ENCODE measurements at places on chromosomes 2 and 18.

- no peak for DNase-seq
These were observed 265.8 kb upstream of the ID2 start for GRCh38 chr2:8416001-8416571.

DNA sequence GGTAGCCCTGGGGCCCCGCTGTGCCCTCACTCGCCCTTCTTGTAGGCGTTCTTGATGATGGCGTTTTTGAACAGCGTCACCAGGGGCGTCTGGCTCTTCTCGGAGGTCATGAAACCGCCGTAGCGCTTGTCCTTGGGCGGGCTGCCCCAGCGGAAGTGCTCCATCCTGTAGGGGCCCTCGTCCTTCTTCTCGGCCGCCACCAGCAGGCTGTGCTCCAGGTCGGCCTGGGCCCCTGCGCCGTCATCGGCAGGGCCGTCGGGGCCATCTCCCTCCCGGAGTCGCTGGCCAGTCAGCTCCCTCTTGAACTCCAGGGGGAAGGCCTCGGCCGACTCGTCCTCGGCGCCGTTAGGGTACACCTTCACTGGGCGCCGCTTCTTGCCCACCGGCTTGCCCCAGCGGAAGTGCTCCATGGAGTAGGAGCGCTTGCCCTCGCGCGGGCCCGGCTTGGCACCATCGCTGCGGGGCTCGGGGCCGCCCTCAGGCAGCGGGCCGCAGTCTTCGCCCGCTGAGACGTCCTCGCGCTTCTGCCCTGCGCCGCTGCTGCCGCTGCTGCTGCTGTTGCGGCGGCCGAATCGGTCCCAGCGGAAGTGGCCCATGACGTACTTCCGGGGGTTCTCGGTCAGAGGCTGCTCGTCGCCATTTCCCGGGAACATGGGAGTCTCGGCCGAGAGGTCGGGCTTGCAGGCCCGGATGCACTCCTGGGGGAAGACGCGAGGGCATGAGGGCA, 7.2 kb downstream of the POMC start:
- peak; percentile 71 for DNase-seq

DNA sequence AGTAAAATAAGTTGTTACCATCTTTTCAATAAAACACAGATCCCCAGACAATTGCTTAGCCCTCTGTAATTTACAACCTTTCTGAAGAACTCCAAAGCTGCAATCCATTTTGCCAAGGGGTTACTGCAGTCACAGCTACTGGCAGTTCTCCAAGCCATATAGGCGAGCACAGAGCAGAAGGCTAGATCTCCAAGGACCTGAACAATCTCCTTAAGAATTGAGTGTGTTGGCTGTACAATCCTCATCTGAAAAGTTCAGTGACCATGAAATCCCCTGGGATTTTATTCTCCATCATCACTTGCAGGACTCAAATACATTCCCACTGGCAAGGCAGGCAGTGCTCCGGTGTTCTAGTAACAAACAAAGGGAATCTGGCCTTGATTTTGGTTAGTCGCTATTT, 103.9 kb upstream of the LRP1B start:
- no peak for DNase-seq

- no peak for DNase-seq
These were observed 21.7 kb upstream of the ZNF385B start for GRCh38 chr2:179882851-179883806.

DNA sequence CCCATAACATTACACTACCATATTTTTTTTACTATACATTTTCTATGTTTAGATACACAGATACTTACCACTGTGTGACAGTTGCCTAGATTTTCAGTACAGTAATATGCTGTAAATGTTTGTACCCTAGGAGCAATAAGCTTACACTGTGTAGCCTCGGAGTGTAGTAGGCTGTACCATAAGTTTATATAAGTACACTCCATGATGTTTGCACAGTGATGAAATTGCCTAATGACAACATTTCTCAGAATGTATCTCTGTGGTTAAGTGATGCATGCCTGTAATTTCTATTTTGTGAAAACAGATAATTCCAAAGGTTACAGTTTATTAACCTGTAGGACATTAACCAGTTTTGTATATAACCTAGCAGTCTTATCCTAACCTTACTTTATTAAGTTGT, 128.1 kb upstream of the RBMS1 start:
- DNase-seq = no peak

DNA sequence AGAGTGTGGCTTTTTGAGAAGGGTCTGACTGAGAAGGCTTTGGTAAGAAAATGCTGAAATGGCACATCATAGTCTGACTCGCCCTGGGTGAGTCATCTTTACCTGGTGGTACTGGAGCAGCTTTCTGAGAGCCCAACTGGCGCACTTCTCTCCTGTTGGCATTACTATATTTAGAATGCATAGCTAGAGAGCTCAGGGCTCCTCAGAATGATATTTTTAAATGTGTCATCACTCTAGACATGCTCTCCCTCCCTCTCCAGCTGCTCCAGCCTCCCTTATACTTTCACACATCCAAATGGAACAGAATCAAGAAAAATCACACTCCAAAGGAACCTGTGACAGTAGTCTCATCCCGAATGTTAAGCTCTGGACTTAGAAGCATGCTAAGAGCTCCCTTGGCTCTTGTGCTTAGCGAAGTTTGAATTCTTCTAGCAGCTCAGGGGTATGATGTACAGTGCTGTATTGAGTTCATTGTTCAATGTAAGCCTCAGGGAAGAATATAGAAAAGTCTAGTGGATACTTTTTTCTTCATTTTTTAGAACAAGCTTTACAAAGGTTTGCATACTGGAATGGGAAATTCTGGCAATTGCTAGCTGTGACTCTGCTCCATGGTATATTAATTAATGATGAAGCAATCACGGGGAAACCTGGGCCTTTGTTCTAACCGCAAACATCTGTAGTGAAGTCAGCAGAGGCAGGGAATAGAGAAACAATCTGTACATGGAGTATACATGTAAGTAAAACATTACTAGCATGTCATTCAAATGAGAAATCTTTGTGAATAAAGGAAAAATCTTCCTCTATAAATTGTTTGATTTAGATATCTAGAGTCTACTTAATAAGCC, 751.2 kb upstream of the NRXN1 start:
- DNase-seq = no peak

- no peak for DNase-seq
These were observed 73.1 kb upstream of the BZW1 start for GRCh38 chr2:200738590-200738989.

GRCh38 chr2:67579806-67580205, 182.7 kb downstream of the ETAA1 start:
- no peak for DNase-seq

DNA sequence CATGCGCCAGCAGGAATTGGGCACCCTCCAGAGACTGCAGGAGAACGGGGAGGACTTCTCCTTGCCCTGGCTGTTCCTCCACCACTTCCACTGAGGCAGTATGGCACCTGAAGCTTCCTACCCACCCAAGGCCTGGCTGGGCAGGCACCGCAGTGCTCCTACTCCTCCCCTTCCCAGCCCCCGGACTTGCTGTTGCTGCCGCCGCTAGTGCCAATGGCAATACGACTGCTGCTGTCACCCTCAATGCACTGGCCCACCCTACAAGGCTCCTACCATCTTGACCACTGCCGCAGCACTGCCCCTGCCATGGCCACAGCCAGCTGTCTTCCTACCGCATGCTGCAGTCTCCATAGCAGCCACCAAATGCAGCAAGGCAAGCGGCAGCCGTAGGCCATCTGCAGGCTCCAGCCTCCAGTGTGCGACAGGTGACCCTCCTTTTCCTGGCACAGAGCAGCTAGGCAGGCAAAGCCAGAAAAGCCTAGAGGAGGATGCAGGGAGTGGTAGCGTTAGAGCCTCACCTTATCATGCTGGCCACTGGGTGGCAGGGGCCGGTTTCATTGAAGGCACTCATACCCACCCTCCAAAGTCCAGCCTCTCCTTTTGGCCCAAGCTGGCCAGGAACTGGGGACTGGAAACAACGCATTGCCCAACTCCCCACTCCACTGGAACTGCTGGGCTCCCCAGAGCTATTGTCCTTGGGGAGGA, 47.4 kb upstream of the ANKRD62 start:
- DNase-seq = no peak

Data from stimulated activated CD4-positive, alpha-beta T cell treated with anti-CD3 and anti-CD28 coated beads, Interleukin-12 subunit alpha, Interleukin-12 subunit beta, amount 100 ng/mL, for 4 hours (primary cell).